ENCODE measurements at places on chromosomes 5 and 9. TPM values are rescaled to one million over a fixed set of nuclear protein-coding genes. Genes with fewer than 3 reads are reported as not detected.

- peak overlapping the region; percentile 91 for H3K27ac ChIP-seq
- H3K4me3 ChIP-seq: no peak overlapping the region
- no peaks in the 10 kb centered on the region for H3K27me3 ChIP-seq
Observed at GRCh38 chr9:131663288-131663687, 76.6 kb downstream of the RAPGEF1 start.

- no peaks in the 10 kb centered on the region for H3K36me3 ChIP-seq
- H3K27me3 ChIP-seq: no peaks in the 10 kb centered on the region
- no peaks in the 10 kb centered on the region for H3K4me1 ChIP-seq
- H3K27ac ChIP-seq: no peak overlapping the region
- no peak for DNase-seq
Observed at GRCh38 chr5:27561408-27561807, 523.0 kb upstream of the CDH9 start.

DNA sequence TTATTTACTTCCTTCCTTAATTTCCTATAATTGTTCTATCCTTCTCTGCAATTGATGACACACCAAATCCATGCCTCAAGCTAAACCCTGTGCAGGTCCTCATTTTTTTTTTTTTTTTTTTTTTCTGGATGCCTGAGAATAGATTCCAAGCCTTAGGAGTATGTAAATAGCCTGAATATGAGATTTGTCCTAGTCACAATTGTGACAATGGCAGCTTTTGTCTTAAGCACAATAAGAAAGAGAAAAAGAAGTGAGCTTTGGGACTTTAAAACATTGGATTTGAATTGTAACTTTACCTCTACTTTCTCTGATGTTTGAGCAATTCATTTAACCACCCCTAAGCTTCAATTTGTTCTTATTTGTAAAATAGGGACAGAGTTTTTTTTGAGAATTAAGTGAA lies 280.5 kb downstream of the TUSC1 start:
- no peaks in the 10 kb centered on the region for H3K36me3 ChIP-seq
- no peaks in the 10 kb centered on the region for H3K27me3 ChIP-seq
- H3K4me1 ChIP-seq: no peaks in the 10 kb centered on the region
- no peak overlapping the region for H3K27ac ChIP-seq
- no peak for DNase-seq
- no peak overlapping the region for H3K4me3 ChIP-seq

GRCh38 chr5:85823462-85824426 lies 794.0 kb upstream of the COX7C start:
- H3K27ac ChIP-seq: no peak overlapping the region
- no peak for DNase-seq
- H3K36me3 ChIP-seq: no peaks in the 10 kb centered on the region
- H3K4me3 ChIP-seq: no peak overlapping the region
- H3K27me3 ChIP-seq: no peaks in the 10 kb centered on the region
- no peaks in the 10 kb centered on the region for H3K4me1 ChIP-seq

DNA sequence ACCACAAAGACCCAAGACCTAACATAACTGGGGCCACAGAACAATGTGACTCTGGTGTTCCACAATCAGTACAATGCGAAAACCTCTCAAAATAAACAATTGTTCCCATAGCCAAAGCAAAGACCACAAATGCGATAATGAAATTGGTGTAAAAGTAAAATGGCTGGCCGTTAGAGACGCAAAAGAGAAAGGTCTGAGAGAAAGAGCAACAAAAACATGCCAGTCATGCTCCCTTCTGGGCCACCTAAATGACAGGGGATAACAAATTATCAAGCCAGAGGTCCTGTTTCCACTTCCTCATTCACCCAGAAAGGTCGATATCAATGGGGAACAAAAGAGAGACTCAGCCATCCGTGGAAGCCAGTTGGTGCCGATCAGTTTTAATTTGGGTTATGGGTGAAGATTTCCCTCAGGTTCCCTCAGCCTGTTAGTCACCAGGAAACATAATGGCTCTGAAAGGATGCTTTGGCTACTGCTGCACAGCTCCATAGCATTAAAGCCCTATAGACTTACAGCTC lies 9.2 kb upstream of the CFAP95 start:
- no peaks in the 10 kb centered on the region for H3K36me3 ChIP-seq
- DNase-seq: no peak
- peaks cover 19% of the 10 kb centered on the region for H3K4me1 ChIP-seq
- no peak overlapping the region for H3K27ac ChIP-seq
- H3K4me3 ChIP-seq: no peak overlapping the region

DNA sequence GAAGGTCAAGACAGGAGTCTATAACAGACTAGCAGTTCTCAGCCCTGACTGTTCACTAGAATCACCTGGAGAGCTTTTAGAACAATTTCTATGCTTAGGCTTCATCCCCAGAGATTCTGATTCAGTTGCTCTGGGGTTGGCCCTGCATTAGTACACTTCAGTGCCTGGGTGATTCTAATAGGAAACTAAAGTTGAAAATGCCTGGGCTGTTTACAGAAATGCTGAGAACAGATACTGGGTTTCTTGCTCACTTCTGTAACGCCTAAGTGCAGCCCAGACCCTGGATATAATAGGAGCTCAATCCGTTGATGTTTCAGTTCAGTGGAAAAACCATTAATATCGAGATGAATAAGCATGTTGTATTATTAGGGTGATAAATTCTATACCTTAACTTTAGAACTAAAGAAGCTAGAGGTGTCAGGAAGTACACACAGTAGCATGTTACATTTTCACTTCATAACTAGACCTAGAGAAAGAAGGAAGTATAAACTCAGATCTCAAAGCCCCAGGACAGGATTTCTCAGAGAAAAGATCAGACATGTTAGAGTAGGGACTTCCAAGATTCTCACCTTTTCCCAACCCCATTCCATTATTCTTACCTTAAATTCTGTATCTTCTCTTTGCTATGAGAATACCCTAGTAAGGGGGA lies 20.4 kb downstream of the HAVCR2 start:
- no peak overlapping the region for H3K27ac ChIP-seq
- peaks cover 71% of the 10 kb centered on the region for H3K36me3 ChIP-seq
- DNase-seq: no peak
- no peaks in the 10 kb centered on the region for H3K27me3 ChIP-seq

Gene SPACA9
- total RNA-seq: 1.6 TPM

DNA sequence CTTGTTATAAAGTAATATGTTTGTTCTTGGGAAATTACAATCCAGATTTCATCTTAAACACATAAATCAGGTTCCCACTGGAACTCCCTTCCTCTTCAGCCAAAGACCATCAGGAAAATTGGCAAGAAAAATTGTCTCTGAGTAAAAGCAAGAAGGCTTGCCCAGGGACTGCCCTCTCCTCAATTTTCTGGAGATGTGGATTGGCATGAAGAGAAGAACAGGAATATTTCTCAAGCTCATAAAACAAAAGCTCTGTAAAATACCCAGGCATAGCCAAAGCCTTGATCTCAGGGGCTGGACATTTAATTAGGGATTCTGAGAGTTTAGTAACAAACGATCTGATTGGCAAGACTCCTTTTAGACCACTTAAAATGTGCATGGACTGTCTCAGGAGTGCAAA lies 223.4 kb downstream of the ZNF608 start:
- no peaks in the 10 kb centered on the region for H3K27me3 ChIP-seq
- no peaks in the 10 kb centered on the region for H3K4me1 ChIP-seq
- DNase-seq: no peak
- no peaks in the 10 kb centered on the region for H3K36me3 ChIP-seq

- no peaks in the 10 kb centered on the region for H3K4me1 ChIP-seq
- H3K36me3 ChIP-seq: no peaks in the 10 kb centered on the region
- no peak overlapping the region for H3K27ac ChIP-seq
- no peak for DNase-seq
- peaks cover 48% of the 10 kb centered on the region for H3K27me3 ChIP-seq
Observed at GRCh38 chr5:159992566-159992965, 16.4 kb upstream of the TTC1 start.

Gene GFI1B
- not detected for total RNA-seq

GRCh38 chr9:71609448-71609830 lies 158.9 kb downstream of the CEMIP2 start:
- no peak overlapping the region for H3K4me3 ChIP-seq
- no peak overlapping the region for H3K27ac ChIP-seq
- DNase-seq: no peak
- H3K27me3 ChIP-seq: no peaks in the 10 kb centered on the region
- H3K4me1 ChIP-seq: no peaks in the 10 kb centered on the region
- H3K36me3 ChIP-seq: no peaks in the 10 kb centered on the region

- H3K27ac ChIP-seq: no peak overlapping the region
- no peak for DNase-seq
- H3K4me1 ChIP-seq: peaks cover 2% of the 10 kb centered on the region
- peaks cover 10% of the 10 kb centered on the region for H3K27me3 ChIP-seq
- H3K4me3 ChIP-seq: no peak overlapping the region
Observed at GRCh38 chr5:142293486-142293885, 31.3 kb downstream of the SPRY4 start.

DNA sequence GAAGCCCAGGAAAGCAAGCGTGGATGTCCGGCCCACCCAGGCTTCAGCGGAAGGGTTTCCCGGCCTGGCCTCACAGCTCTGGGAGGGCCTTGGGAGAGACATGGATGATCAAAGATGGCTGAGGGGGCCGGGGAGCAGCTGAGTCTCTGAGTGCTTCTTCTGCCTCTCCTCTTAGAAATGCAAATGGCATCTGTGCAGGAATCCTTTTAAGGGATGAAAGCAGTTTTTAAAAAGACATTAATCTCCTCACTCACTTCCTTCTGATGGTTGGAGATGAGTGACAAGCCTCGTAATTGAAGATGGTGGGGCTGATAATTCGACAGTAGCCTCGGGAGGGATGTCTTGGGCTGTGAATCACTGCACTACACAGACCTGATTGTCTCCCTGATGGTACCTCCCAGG lies 24.3 kb upstream of the PITX1 start:
- DNase-seq: no peak
- H3K36me3 ChIP-seq: no peaks in the 10 kb centered on the region
- H3K4me1 ChIP-seq: peaks cover 2% of the 10 kb centered on the region
- H3K27ac ChIP-seq: no peak overlapping the region

Gene DOK3
- 5.7 TPM for total RNA-seq
